ENCODE measurements at places on chromosomes 7 and 10.

DNA sequence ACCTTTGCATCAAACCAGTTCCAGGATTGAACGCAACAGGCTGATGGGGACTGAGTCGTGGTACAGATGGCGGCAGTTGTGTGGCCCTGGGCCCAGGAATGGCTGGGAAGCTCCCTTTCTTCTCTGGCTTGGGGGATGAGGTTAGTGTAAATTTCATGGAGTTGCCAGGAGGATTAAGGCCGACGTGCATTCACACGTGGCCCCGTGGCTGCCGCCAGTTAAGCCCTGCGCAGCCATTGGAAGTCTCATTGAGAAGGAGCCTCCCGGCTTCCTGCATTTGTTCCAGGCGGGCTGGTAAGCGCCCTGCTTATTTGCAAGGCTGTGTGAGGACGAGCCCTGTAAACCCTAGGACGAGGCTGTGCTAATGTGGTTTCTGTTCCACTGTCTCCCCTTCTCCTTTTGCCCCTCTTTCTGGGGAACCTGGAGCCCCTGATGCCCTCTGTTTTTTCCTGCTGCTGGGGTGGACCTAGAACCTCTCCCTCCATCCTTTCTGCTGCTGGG, 174.7 kb upstream of the TNRC18 start:
- no peaks in the 10 kb centered on the region for H3K36me3 ChIP-seq
- DNase-seq: no peak

GRCh38 chr7:2965745-2966270, 77.9 kb downstream of the CARD11 start:
- H3K4me3 ChIP-seq: no peak overlapping the region
- no peak overlapping the region for H3K27ac ChIP-seq
- H3K36me3 ChIP-seq: peaks cover 49% of the 10 kb centered on the region
- no peaks in the 10 kb centered on the region for H3K27me3 ChIP-seq
- peaks cover 40% of the 10 kb centered on the region for H3K4me1 ChIP-seq

DNA sequence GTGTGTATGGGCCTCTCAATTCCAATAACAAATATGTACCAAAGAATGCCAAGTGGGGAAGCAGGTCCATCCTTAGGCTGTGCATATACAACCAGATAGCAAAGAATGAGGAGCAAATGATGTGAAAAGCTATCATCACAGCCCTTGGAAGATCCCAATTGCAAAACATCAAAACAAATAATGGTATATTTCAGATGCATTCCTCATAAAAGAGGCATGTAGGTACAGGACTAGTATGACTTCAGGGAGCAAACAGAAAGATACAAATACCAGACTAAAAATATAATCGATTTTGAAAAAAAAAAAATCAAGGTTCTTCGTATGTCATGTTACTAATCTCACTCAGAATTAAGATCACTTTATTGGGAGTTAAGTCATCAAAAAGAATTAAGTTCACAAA, 18.5 kb upstream of the SPOCK2 start:
- peaks cover 43% of the 10 kb centered on the region for H3K36me3 ChIP-seq
- H3K27ac ChIP-seq: peak overlapping the region; percentile 93
- no peaks in the 10 kb centered on the region for H3K27me3 ChIP-seq
- H3K4me1 ChIP-seq: peaks cover 82% of the 10 kb centered on the region
- H3K4me3 ChIP-seq: peak overlapping the region; percentile 71
- DNase-seq: no peak

DNA sequence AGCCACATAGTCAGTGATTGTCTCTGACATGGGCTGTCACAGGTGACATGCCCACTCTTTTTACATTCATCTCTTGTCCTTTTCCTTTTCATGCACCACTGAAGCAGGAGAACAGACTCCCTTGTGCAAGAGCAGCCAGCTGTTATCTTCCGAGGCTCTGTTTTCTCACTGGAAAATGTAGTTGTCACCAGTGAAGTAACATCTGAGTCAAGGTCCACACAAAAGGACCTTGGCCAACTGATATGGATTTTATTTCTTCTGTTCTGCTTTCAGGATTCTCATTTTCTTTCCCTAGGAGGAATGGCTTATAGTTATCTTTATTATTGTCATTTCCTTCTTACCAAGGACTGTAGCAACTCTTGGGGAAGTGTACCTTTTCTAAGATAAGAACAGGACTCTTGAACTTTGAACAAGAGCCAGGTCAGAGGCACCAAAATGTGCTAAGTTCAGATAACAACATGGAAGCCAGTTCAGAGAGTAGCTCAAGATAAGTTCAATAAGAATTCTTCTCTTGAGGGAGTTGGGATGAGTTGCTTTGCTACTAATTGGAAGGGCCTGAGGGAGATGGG, 22.7 kb downstream of the AVPI1 start:
- no peaks in the 10 kb centered on the region for H3K27me3 ChIP-seq
- no peaks in the 10 kb centered on the region for H3K4me1 ChIP-seq
- H3K36me3 ChIP-seq: peaks cover 75% of the 10 kb centered on the region
- no peak overlapping the region for H3K27ac ChIP-seq
- H3K4me3 ChIP-seq: no peak overlapping the region

DNA sequence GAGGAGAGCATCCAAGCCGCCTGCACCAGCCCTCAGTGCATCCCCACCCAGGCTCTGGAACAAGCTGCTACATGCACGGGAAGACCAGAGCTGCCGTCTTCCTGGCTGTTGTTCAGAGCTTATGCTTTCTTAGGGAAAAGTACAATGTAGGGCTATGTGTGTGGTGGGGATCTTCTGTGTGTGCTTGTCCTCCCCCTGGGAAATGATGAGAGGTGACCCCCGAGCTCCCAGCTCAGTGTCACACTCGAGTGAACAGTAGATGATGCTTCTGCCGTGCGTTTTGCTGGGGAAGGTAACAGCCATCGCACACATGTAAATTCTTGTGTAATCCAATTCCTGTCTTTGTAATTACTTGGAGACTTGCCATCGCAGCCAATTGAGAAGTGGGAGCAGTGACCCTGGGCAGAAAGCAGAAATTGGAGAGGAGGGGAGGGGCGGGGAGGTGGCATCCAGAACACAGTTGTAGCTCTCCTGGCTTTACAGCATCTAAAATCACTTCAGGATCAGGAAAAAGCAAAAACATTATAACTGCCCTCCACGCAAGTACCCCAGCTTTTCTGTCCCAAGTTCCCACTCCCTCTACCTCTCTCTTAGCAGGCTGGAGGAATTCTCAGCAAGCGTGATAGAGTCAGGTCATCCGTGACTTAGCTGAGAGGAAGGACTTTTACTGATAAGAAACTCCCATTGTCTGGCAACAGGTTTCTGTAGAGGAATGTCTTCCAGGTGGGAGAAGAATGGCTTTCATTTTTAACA, 149.6 kb downstream of the TCF7L2 start:
- DNase-seq: no peak
- H3K4me1 ChIP-seq: peaks cover 5% of the 10 kb centered on the region
- H3K27me3 ChIP-seq: no peaks in the 10 kb centered on the region
- no peaks in the 10 kb centered on the region for H3K36me3 ChIP-seq

- no peaks in the 10 kb centered on the region for H3K36me3 ChIP-seq
- peaks cover 2% of the 10 kb centered on the region for H3K4me1 ChIP-seq
- H3K27me3 ChIP-seq: no peaks in the 10 kb centered on the region
- H3K4me3 ChIP-seq: no peak overlapping the region
- no peak overlapping the region for H3K27ac ChIP-seq
- no peak for DNase-seq
These were observed 528.8 kb downstream of the DNAJB6 start for GRCh38 chr7:157865351-157866165.

GRCh38 chr10:102118867-102119266, 1.3 kb downstream of the LDB1 start:
- peak overlapping the region; percentile 98 for H3K27ac ChIP-seq
- peaks cover 58% of the 10 kb centered on the region for H3K4me1 ChIP-seq
- no peaks in the 10 kb centered on the region for H3K27me3 ChIP-seq
- peak overlapping the region; percentile 82 for H3K4me3 ChIP-seq
- peak; percentile 55 for DNase-seq
- peaks cover 12% of the 10 kb centered on the region for H3K36me3 ChIP-seq

- H3K4me1 ChIP-seq: no peaks in the 10 kb centered on the region
- H3K27me3 ChIP-seq: no peaks in the 10 kb centered on the region
- peaks cover 71% of the 10 kb centered on the region for H3K36me3 ChIP-seq
- no peak overlapping the region for H3K4me3 ChIP-seq
- DNase-seq: no peak
These were observed 24.3 kb downstream of the UBN2 start for GRCh38 chr7:139255290-139255689.

- DNase-seq: no peak
- no peak overlapping the region for H3K4me3 ChIP-seq
- H3K36me3 ChIP-seq: peaks cover 82% of the 10 kb centered on the region
- H3K4me1 ChIP-seq: peaks cover 11% of the 10 kb centered on the region
These were observed 12.7 kb downstream of the MYO1G start for GRCh38 chr7:44965937-44966730.

DNA sequence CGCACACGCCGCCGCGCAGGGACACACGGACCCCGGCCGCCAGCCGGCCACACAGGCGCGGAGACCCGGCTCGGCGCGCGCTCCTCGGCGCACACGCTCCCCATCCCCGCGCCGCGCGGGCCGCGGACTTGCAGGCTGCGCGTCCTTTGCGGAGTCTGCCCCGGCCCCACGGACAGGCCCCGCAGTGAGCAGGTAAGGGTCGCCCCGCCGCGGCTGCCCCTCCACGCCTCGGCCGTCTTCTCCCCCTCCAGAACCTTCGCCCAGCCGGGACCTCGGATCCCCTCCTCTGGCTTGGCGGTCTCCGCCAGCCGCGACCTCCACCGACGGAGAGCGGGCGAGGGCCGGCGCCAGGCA, 356 bp downstream of the ADCYAP1R1 start:
- peaks cover 53% of the 10 kb centered on the region for H3K27me3 ChIP-seq
- H3K4me3 ChIP-seq: no peak overlapping the region
- no peaks in the 10 kb centered on the region for H3K36me3 ChIP-seq
- H3K4me1 ChIP-seq: peaks cover 2% of the 10 kb centered on the region
- no peak for DNase-seq

DNA sequence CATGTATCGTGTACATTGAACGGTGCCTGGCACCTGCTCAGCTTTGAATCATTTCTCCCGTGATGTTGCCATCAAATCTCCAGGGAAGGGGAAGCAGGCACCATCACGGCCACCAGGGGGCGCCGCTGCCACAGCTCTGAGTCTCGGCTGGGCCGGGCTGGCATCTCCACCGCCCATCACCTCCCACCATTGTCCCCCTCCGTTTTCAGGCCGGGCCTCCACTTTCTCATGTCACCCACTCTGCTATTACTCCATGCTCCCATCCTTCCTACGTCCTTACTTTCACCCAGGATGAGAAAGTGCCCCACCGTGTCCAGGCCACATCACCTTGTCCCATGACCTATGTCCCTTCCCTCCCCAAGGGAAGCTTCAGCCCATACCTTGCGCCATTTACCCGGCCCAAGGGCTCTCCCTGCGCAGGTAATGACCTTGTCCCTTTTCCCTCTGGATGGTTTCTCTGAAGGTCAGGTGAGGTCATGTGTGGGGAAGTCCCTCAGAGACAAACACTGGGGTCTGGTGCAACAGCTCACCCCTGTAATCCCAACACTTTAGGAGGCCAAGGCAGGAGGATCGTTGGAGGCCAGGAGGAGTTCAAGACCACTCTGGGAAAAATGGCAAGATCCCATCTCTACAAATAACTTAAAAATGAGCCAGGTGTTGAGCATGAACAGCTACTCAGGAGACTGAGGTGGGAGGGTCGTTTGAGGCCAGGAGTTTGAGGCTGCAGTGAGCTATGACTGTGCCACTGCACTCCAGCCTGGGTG, 31.8 kb upstream of the OCM2 start:
- H3K36me3 ChIP-seq: no peaks in the 10 kb centered on the region
- H3K27ac ChIP-seq: no peak overlapping the region
- peaks cover 3% of the 10 kb centered on the region for H3K4me1 ChIP-seq
- peaks cover 7% of the 10 kb centered on the region for H3K27me3 ChIP-seq

DNA sequence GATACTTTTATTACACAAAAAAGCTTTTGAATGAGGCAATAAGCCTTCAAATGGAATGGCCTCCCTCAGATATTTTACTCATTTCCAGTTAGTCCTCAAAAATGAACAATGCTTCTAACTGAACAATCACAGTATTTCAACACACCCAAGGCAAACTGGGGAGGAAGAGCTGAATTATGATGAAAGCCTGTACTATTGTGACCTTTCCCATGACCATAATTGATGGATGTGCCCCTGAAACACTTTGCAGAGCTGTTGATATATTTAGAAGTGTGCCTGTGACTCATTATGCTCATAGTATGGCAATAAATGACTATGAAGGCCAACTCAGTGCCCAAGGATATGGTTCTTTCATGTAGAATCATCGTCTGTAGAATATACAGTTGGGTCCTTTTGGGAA, 248.1 kb downstream of the AHR start:
- no peaks in the 10 kb centered on the region for H3K4me1 ChIP-seq
- H3K27me3 ChIP-seq: peaks cover 4% of the 10 kb centered on the region
- no peak for DNase-seq
- H3K27ac ChIP-seq: no peak overlapping the region
- no peaks in the 10 kb centered on the region for H3K36me3 ChIP-seq

- no peak overlapping the region for H3K27ac ChIP-seq
- DNase-seq: no peak
- peaks cover 48% of the 10 kb centered on the region for H3K27me3 ChIP-seq
- no peak overlapping the region for H3K4me3 ChIP-seq
- H3K36me3 ChIP-seq: no peaks in the 10 kb centered on the region
These were observed 130.5 kb upstream of the HABP2 start for GRCh38 chr10:113422371-113422770.

DNA sequence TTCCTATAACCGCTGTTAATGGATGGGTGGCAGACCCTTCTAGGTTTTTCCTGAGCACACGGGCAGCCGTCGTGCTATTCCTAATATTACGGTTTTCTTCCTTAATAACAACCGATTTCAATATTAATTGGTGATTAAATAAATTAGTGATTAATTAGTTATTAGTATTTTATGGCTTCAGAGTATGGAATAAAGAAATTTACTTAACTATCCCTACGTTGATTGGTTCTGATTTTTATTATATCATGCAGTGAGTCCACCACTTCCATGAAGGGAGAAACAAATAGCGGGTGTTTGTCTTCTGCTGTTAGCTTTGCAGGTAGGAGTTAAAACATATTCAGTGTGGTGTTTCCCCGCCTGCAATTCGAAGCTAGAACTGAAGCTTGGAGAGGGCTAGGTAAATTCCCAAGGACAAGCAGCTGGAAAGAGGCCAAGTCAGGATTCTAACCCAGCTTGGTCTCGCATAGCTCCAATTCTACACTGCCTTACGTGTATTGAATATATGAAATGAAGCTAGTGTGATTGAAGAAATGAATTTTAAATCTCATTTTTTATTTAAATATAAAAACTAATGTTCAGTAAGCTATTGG, 928 bp upstream of the CSTF2T start:
- no peak for DNase-seq
- H3K4me3 ChIP-seq: peak overlapping the region; percentile 98
- peaks cover 41% of the 10 kb centered on the region for H3K36me3 ChIP-seq
- H3K4me1 ChIP-seq: peaks cover 49% of the 10 kb centered on the region

GRCh38 chr10:27225642-27226257, 14.8 kb downstream of the ACBD5 start:
- peak overlapping the region; percentile 32 for H3K27ac ChIP-seq
- no peaks in the 10 kb centered on the region for H3K27me3 ChIP-seq
- DNase-seq: no peak
- H3K36me3 ChIP-seq: peaks cover 50% of the 10 kb centered on the region
- H3K4me1 ChIP-seq: peaks cover 16% of the 10 kb centered on the region

- DNase-seq: no peak
- H3K36me3 ChIP-seq: peaks cover 4% of the 10 kb centered on the region
- H3K27me3 ChIP-seq: no peaks in the 10 kb centered on the region
- no peak overlapping the region for H3K4me3 ChIP-seq
- no peak overlapping the region for H3K27ac ChIP-seq
These were observed 138.6 kb downstream of the ADAM22 start for GRCh38 chr7:88072715-88073055.
